ENCODE measurements at places on chromosomes 7 and 10. TPM values are rescaled to one million over a fixed set of nuclear protein-coding genes. Genes with fewer than 3 reads are reported as not detected.
A peak's percentile ranks its signal among the peaks of the same experiment; 100 is the strongest.

- no peaks in the 10 kb centered on the region for H3K36me3 ChIP-seq
- no peak for DNase-seq
- no peak overlapping the region for H3K27ac ChIP-seq
- H3K4me1 ChIP-seq: no peaks in the 10 kb centered on the region
- H3K27me3 ChIP-seq: no peaks in the 10 kb centered on the region
These were observed 13.1 kb upstream of the FAM20C start for GRCh38 chr7:179209-179681.

ATOH7 gene
- not detected for total RNA-seq

DNA sequence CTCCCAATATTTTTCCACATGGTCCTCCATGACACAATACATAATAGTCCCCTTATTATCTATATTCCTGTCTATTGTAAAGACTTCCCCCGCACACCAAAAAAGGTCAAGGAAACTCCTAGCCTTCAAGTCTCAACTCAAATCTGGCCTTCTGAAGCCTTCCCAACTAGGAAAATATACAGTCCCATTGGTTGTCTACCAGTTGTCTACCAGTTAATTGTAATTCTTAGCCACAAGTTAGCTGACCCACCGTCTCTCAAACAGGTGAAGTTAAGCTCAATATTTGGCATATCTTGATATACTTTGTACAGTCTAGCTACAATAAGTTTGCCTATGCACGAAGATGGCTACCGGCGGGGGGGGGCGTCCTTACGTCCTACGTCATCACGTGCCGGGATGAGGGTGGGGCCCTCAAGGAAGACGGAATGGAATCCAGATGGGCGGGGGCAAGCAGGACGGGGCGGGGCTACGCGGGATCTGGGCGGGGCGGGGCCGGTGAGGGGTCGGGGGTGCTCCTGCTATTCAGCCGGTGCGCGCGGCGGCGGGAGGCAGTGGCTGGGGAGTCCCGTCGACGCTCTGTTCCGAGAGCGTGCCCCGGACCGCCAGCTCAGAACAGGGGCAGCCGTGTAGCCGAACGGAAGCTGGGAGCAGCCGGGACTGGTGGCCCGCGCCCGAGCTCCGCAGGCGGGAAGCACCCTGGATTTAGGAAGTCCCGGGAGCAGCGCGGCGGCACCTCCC, at the start of gene AHR:
Gene AHR, plus strand, starts transcription at position 551 of the 738 bp plus-strand sequence. CDS start 613 bp downstream, outside the sequence.
- no peaks in the 10 kb centered on the region for H3K27me3 ChIP-seq
- H3K27ac ChIP-seq: peak within 1 kb of the TSS; percentile 79
- no peaks in the 10 kb centered on the region for H3K4me1 ChIP-seq
- peak; percentile 95 for DNase-seq

DNA sequence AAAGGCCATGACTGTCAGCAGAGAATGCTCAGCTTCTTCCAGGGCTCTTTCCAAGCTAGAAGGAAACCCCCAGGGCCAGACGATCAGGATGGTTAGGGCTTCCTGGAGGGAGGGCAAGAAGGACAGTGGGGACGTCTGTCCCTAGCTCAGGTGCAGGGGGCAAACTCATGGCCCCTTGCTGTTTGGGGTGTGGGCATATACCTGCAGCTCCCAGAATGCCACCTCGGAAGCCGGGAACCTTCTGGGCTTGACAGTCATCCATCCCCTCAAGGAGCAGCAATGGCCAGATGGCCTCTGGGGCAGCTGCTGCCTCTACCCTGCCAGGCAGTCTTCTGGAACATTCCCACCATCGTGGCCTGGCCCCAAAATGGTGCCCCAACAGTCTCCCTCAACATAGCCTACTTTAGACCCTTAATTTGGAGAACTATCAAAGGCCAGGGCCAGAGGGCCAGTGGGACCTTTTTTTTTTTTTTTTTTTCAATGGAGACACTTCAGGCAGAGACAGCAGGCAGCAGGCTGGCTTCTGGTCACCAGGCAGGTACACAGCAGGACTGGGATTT, 40.2 kb upstream of the ZMIZ1 start:
- H3K4me3 ChIP-seq: no peak overlapping the region
- H3K27ac ChIP-seq: no peak overlapping the region
- peaks cover 8% of the 10 kb centered on the region for H3K27me3 ChIP-seq
- H3K4me1 ChIP-seq: peaks cover 52% of the 10 kb centered on the region
- no peak for DNase-seq

GRCh38 chr10:60817398-60817805, 39.1 kb downstream of the CDK1 start:
- H3K4me1 ChIP-seq: no peaks in the 10 kb centered on the region
- no peak for DNase-seq
- no peaks in the 10 kb centered on the region for H3K36me3 ChIP-seq
- no peaks in the 10 kb centered on the region for H3K27me3 ChIP-seq

- no peak overlapping the region for H3K4me3 ChIP-seq
- no peaks in the 10 kb centered on the region for H3K4me1 ChIP-seq
- DNase-seq: no peak
- no peaks in the 10 kb centered on the region for H3K36me3 ChIP-seq
- H3K27ac ChIP-seq: no peak overlapping the region
These were observed 190.5 kb upstream of the PPP2R2D start for GRCh38 chr10:131710142-131710861.

VSTM2A gene
- total RNA-seq: not detected

TMEM72 gene
- total RNA-seq: not detected

DNA sequence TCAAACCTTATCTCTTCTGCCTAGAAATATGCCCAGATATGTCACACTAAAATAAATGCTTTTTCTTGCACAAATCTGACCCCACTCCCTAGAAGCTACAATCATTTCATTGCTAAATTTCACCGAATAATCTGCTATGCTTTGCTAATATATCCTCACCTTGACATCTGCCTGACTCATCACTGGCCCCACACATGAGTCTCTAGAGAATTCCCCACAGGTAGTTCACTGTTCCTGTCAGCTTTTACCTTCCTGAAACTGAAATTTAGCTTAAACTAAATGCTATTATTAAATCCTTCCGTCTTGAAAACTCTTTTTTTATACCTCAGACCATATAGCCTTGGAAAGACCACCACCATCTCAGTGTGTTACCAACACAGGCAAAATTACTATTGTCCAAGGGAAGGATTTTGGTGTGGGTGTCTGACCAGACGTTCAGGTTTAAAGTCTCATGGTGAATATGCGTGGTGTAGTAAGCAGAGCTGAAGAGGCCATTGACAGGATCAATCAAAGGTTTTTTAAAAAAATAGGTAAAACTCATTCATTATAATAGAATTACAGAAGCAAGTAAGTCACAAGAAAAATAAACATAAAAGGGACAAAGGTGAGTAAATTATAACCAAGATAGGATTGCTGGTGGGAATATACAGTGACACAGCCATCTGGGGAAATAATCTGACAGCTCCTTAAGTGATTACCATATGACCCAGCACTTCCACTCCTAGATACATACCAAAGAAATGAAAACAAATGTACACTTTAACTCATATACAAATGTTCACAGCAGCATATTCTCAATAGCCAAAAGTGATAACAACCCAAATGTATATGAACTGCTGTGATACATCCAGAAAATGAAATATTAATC, 173.5 kb downstream of the KMT2E start:
- H3K4me1 ChIP-seq: no peaks in the 10 kb centered on the region
- H3K27me3 ChIP-seq: no peaks in the 10 kb centered on the region
- H3K36me3 ChIP-seq: no peaks in the 10 kb centered on the region
- H3K4me3 ChIP-seq: no peak overlapping the region
- no peak for DNase-seq

PGAM1 gene
- total RNA-seq: 96.0 TPM

DNA sequence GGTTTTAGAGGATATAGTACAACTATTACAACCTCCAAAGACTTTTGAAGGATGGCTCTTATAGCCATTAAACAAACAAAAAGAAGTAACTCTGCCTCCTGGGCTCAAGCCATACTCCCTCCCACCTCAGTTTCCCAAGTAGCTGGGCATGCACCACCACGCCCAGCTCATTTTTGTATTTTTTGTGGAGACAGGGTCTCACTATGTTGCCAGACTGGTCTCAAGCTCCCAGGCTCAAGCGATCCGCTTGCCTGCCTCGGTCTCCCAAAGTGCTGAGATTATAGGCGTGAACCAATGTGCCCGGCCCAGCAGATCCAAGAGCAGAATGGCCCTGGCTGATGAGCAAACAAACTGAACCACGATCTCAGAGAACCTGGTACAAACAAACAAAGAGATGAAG, 16.0 kb downstream of the NANOS1 start:
- H3K27ac ChIP-seq: no peak overlapping the region
- H3K27me3 ChIP-seq: no peaks in the 10 kb centered on the region
- no peak for DNase-seq
- peaks cover 85% of the 10 kb centered on the region for H3K36me3 ChIP-seq
- H3K4me3 ChIP-seq: no peak overlapping the region

CADPS2 gene
- total RNA-seq: not detected

DNA sequence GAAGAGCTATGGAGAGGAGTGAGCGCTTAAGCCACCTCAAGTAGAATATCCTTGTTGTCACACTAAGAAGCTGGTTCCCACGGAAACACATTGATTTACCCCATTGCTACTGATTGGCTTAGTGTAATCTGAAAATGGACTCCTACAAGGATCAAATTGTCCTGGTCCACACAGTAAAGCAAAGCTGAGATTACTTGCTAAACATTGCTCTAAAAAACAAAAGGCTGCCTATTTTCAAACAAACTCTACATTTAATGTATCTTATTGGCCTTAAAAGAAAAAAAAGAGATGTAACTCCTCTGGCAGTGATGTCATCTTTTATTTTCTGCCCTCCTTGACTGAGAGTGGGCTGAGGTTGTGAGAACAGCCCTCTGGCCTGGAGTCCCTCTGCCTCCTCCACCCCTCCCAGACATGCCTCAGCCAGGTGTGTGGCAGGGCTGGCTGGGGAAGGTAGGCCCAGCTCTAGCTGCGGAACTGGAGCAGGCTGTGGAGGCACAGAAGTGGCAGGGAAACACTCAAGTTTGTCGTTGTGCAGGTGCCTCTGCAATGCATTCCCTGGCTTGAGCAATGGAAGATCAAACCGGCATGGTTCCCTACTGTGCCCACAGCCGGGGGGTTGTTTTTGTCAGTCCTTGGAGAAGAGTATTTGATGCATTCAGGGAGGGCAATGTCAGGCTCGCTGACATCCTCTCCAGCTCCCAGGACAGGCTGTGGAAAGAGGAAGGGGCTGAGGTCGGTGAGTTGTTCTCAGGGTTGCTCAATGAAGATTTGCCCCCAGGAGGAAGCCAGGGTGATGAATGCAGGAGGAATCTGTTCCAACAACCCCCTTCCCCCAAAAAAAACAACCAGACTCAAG, 9.1 kb downstream of the KLF6 start:
- peak; percentile 55 for DNase-seq

GRCh38 chr7:2258661-2259365, 16.8 kb downstream of the NUDT1 start:
- no peaks in the 10 kb centered on the region for H3K27me3 ChIP-seq
- peak; percentile 35 for DNase-seq
- no peak overlapping the region for H3K27ac ChIP-seq
- H3K4me3 ChIP-seq: no peak overlapping the region

DNA sequence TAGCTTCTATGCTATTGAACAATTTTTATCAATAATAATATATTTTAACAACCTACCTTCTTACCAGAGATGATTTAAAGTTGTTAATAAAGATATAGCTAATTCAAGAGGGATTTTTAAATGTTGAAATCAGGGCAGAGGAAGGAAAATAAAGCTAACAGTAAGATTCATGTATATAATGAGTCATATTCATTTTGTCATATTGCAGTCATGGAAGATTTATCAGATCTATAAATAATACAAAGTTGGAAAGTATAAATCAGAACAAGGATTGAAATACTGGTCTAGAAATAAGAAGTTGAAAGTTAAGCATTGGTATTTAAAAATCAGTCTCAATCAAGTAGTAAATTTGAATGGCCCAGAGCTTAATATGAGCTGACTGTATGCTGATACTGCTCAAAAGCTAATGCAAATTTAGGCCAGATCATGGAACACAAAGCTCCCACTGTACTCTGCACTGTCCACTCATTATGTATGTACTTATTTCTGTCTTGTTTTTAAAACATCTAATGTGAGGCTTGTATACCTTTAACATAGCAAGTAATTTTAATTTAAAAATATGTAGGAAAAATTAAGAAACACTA, 196.9 kb downstream of the ZEB1 start:
- H3K36me3 ChIP-seq: peaks cover 43% of the 10 kb centered on the region
- no peak for DNase-seq
- H3K27ac ChIP-seq: no peak overlapping the region

CYP2E1 gene
- total RNA-seq: 3.8 TPM

DNA sequence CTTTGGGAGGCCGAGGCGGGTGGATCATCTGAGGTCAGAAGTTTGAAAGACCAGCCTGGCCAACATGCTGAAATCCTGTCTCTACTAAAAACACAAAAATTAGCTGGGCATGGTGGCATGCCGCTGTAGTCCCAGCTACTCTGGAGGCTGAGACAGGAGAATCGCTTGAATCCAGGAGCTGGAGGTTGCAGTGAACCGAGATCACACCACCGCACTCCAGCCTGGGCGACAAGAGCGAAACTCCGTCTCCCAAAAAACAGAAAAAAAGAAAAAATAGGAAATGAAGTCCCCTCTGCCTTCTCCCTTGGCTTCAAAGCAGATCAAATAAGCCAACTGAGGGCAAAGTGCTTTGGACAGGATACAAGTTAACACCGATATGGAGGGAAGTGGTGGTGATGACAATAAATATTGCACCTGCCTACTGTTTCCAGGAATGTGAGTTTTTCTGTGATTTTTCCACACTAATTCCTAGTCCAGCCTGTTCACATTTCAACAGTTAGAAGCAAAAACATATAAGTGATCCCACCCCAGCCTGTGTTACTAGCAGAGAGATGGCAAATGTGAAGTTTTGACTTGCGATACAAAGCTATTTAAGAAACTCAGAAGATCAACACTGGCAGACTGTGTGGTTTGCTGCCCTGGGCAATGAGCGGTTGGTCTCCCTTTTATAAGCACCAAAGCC, 291.2 kb upstream of the AOAH start:
- DNase-seq: no peak
- peaks cover 5% of the 10 kb centered on the region for H3K4me1 ChIP-seq
- no peak overlapping the region for H3K4me3 ChIP-seq
- H3K27ac ChIP-seq: no peak overlapping the region
- no peaks in the 10 kb centered on the region for H3K27me3 ChIP-seq
- H3K36me3 ChIP-seq: peaks cover 20% of the 10 kb centered on the region

DNA sequence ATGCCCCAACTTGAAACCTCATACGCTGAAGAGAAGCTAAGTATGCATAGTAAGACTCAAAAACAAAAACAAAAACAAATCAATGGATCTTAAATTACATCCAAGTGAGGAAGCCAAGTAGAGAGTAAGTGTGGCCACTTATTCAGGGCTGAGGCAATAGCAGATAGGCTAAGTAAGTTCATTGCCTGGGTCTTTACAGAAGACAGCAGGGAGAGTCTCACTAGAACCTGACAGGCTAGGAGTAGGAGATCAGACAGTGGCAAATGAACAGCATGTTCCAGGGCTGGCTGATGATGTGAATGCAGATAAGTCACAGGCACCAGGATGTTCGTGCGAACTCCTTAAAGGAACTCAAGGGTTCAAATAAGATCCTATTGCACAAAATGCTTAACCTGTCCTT, 568.6 kb downstream of the KCNMA1 start:
- no peaks in the 10 kb centered on the region for H3K36me3 ChIP-seq
- no peak overlapping the region for H3K27ac ChIP-seq
- H3K27me3 ChIP-seq: no peaks in the 10 kb centered on the region
- H3K4me1 ChIP-seq: no peaks in the 10 kb centered on the region
